ENCODE measurements at places on chromosomes 3 and 15.
A peak's percentile ranks its signal among the peaks of the same experiment; 100 is the strongest.

DNA sequence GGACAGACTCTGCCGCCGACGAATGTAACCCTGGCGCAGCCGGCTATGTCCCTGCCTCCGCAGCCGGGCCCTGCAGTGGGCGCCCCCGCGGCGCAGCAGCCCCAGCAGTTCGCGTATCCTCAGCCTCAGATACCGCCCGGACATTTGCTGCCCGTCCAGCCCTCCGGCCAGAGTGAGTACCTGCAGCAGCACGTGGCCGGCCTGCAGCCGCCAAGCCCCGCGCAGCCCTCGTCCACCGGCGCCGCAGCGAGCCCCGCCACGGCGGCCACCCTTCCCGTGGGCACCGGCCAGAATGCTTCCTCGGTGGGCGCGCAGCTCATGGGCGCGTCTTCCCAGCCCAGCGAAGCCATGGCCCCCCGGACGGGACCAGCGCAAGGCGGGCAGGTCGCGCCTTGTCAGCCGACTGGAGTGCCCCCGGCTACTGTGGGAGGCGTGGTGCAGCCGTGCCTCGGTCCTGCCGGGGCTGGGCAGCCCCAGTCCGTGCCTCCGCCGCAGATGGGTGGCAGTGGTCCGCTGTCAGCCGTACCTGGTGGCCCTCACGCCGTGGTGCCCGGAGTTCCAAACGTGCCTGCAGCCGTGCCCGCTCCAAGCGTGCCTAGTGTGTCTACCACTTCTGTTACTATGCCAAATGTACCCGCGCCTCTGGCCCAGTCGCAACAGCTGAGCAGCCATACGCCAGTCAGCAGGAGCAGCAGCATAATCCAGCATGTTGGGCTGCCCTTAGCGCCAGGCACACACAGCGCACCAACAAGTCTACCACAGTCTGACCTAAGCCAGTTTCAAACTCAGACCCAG is 2.4 kb downstream of the TSC22D2 start:
- peak; percentile 56 for DNase-seq

- DNase-seq, result no peak
Observed at GRCh38 chr3:139555249-139555648, 15.7 kb upstream of the RBP1 start.

DNA sequence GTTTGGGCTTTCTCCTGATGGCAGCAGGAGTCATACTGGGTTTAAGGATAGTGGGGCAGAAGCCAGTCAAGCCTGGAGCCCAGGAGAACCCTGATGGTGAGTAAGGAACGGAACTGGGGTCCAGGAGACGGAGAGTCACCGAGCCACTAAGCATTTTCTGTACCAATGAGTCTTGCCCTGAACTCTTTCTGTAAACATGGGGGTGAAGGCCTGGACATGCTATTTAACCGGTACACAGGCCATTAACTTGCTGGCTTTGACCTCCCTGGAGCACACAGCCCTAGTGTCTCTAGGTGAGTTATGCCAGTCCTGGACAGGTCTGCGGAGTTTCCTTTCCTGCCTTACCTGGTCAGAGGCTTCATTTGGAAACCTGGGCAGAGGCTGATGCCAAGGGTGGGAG is 3.9 kb downstream of the SLC6A6 start:
- DNase-seq, result no peak

- DNase-seq, result no peak
Observed at GRCh38 chr15:58288592-58288991, 143.2 kb upstream of the LIPC start.

DNA sequence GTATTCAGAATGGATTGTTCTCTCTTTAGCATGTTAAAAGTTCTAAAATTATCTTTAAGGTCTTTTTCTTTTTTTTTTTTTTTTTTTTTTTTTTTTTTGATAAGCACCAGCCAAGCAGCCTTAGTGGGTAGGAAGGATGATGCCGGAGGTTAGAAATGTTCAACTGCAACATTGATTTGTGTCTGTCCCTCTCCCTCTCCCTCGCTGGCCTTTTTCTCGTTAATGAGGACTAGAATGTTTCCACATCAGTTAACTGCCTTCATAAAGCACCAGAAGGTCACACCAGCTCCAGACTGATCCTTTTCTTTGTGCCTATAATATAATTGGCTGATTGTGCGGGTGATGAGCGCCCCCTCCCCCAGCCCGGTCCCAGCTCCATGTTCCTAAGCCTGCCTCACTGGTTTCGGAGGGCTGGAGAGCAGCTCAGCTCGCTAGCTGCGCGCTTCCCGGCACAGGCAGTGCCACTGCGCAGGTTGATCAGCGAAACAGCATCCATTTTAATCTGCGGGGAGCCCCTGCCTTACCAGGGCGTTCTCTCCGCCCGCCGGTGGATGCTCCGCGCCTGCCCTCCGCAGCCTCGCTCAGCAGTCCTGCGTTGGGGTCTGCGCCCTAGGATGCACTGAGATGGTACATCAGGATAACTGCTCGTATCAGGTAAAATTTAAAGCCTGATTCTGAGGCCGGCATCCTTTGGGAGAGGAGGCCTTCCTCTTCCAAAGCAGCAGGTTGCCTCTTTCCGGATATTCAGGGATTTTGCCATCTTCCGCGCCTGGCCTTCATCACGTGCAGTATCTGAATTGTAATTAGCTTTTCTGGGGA is 148.9 kb upstream of the IL12A start:
- no peak for DNase-seq

DNA sequence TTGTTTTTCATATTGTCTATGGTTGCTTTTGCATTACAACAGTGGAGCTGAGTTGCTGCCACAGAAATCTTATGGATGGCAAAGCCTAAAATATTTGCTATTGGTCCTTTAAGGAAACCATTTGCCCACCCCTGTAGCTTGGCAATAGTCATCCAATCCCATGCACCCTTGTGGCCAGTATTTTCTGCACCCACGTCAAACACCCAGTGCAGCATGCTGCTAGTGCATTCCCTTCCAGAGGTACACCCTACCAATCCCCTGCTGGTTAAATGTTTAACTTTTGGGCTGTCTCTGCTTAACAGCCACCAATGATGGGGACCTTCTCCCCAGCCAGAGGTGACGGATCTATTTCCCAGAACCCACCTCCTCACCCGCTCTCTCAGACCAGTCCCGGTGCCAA is 23.8 kb upstream of the SLC6A11 start:
- DNase-seq, result no peak

DNA sequence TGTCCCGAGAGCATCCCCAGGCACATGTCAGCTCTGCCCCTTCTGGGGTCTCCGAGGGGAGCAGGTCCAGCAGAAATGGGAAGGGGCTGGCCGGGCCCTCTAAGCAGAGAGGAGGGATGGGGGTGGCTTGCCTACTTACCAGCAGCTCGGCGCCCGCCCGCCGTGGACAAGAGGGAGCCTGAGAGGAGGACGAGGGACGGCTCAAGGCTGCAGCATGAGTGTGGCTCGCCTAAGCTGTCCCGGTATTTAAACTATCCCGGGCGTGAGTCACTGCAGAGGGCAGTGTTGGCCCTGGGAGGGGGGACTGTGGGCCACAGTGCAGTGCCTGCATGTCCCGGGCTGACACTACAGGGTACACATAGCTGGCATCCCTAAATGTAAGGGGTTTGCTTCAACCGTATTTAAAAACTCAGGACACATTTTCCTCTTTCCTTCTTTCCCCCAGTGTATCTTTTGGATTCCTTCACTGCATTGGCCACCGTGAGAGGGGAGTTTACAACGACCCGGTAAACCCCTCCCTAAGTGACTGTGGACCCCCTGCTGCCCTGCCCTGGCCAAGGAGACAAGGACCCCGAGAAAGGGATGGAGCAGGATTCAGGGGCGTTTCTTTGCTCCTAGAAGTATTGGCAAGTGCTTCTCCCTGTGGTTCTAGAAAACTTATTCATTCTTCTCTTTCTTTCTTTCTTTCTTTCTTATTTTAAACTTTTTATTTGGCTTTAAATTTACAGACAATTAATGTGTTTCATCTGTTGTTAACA is at the start of gene LRRC15:
Gene LRRC15 (minus strand): TSS at position 222 of the 758 bp plus-strand sequence. CDS start 8,700 bp downstream, outside the sequence.
- peak; percentile 26 for DNase-seq

DNA sequence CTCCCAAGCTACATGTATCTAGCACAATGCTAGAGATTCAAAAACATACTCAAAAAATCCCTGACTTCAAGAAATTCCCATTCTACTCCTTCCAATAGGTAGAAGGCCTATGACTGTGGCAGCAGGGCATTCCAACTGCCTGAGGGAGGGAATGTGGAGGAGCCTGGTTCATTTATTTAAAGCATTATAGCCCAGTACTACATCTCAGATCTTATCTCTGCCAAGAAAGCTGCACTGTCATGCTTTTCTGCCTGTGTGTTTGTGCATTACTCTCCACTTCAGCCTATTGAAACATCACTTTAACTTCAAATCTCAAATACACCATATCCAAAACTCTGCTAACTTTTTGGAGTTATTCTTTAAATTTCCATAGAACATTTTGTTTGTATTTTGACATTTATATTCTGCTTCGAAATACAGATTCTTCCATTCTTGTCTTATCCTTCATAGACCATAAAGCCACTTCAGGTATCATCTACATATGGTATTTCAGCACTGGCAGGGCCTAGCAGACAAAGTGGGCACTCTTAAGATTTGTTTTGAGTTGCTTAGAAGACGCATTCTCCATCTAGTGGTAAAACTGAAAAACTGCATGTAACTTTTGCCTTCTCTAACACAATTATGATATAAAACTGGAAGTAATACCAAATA is 59.1 kb upstream of the NEDD4 start:
- no peak for DNase-seq

DNA sequence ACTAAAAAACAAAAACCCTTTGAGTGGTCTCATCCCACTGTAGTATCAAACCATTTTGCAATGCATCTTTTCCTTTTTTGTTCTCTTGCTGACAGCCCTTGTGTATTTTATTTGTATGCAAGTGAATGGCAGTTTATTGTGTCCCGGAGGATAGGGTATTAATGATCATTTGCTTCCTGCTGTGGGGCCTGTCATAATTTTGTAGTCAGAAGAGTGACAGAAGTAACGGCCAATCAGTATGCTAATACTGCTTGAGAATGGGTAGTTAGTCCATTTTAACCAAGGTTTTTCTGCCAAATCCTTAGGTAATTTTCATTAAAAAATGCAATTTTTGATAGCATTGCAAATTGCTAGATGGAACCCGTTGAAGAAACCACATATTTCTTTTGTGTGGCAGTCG is 75.5 kb upstream of the PLSCR5 start:
- no peak for DNase-seq

DNA sequence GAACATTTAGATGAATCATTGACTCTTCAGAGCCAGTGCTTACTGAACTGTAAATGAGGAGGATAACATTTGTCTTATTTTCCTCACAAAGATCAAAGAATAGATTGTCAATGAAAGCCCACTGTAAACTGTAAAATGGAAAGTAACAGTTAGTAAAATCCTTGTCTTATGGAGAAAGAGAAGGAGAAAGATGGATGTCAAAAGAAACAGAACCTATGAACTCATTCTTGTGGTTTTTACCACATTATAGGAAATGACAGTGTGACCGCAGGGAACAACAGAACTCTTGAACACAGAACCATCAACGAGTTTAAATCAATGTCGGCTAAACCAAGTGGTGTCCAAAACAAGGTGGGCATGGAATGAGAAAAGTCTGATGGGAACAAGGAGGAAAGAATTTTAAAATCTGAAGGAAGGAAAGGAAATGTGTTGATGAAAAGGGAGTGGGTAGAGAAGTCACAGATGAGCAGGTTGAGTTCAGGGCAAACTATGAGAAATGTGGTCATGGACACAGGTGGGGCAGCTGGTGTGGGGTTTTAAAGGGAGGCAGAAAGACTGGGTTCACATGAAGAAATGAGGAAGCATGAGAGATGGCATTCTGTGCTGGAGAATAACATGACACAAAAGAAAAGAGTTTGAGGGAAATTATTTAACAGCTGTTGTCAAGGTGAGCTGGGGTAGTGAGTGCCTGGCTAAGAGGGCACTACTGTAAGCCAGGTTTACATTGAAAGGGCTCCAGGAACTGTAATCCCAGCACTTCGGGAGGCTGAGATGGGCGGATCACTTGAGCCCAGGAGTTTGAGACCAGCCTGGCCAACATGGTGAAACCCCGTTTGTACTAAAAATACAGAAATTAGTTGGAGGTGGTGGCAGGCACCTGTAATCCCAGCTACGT is 42.4 kb upstream of the ETV5 start:
- DNase-seq, result no peak

GRCh38 chr3:144039661-144040060 is 68.0 kb downstream of the DIPK2A start:
- no peak for DNase-seq

GRCh38 chr15:77535845-77536244 is 96.9 kb downstream of the LINGO1 start:
- DNase-seq, result no peak

- DNase-seq, result no peak
Observed at GRCh38 chr3:11411956-11412355, 139.8 kb downstream of the ATG7 start.

DNA sequence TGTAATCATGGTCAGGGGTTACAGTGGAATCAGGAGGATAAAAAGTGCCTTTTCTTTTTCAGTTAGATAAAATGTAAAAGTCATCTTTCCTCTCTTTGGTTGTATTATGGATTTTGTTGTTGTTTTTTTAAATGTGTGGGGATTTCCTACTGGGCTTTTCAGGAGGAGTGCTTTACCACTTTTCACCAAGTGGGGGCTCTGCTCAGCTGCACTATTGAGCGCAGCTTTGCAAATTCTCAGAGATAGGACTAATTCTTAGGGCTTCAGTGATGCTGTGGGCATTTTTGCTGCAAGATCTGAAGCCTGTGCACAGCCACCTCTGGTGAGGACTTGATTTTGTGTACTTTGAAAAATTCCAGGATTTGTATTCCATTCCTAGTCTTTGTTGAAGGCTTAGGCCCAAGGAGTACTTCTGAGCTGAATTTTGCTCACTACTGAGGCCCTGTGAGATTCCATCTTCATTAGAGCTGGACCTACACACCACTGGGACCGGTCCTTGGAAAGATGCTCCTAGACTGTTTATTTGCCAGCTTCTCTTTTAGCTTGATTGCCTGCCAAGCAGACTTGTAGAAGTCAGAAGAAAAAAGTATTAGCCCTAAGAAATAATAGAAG is 7.5 kb downstream of the GNB5 start:
- no peak for DNase-seq

DNA sequence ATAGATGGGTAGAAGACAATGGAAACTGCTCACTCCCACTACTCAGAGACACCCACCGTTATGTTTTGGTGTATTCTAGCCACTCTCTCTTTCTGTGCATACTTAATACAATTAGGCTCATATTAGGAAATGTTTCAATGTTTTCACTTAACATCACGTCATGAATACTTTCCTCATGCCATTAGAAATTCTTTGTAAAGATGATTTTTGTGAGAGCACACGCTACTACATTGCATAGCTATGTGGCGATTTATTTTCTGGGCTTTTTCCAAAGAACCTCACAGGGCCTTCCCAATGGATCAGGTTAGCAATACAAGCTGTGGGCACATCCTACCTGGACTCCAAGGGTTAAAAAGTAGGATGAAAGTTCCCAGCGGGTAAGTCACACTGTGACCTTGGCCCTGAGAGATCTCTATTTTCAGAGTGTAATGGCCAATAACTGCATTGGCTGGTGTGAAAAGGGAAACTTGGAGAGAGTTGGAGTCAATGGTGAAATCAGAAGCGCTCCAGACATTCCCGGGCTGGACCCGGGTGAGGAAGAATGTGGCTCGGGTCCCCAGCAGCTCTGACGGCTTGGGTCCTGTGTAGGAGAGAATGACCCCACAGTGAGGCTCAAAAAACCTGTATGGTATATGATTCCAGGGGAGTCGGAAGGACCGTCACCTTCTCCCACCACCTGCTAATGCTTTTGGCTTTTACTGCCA is 25.8 kb upstream of the TGM5 start:
- no peak for DNase-seq

- DNase-seq, result no peak
Observed at GRCh38 chr3:69011096-69011730, 2.3 kb downstream of the EOGT start.

GRCh38 chr15:99749386-99749785 is 16.1 kb upstream of the LYSMD4 start:
- no peak for DNase-seq

Measured in SJCRH30 (cell line).